Activated naive CD4-positive, alpha-beta T cell (primary cell): ENCODE measurements at places on chromosomes 3 and 15.

GRCh38 chr15:84035399-84035766 lies 200.2 kb upstream of the GOLGA6L4 start:
- DNase-seq, result no peak

- peak; percentile 45 for DNase-seq
Observed at GRCh38 chr15:89760303-89761008, 9.4 kb upstream of the MESP1 start.

DNA sequence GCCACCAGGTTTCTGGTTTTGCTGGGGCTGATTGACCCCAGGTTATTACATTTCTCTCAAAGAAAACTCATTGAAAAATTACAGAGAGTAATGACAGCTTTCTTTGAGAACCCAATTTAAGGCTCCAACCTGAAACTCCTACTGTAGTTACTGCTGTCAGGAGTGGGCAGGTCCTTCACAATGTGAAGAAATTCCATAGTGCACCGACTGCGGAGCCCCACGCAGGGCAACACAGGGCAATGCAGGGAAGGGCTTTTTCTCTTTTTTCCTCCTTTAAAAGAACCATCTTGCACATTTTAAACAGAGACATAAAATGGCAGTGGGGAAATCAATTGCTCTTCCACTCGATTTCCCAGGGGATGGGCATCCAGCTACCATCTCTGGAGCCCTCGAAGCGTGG lies 74.3 kb downstream of the NUP210 start:
- no peak for DNase-seq

DNA sequence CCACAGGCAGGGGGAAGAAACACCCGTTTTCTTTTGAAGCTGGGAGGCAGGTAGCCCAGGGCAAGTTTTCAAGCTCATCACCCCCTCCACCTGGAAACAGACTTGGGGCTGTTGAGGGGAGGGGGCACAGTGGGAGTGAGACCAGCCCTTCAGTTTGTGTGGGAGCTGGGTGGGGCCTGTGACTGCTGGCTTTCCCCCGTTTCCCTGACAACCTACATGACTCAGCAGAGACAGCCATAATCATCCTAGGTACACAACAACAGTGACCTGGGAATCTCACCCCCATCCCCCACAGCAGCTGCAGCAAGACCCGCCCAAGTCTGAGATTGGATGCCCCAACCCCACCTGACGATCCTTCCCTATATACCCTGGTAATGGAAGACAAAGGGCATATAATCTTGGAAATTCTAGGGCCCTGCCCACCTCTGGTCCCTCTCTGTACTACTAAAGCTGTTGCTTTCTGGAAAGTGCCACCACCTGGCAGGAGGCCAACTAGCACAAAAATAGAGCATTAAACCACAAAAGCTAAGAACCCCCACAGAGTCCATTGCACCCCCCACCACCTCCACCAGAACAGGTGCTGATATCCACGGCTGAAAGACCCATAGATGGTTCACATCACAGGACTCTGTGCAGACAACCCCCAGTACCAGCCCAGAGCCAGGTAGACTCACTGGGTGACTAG lies 422.2 kb upstream of the SGO1 start:
- no peak for DNase-seq

DNA sequence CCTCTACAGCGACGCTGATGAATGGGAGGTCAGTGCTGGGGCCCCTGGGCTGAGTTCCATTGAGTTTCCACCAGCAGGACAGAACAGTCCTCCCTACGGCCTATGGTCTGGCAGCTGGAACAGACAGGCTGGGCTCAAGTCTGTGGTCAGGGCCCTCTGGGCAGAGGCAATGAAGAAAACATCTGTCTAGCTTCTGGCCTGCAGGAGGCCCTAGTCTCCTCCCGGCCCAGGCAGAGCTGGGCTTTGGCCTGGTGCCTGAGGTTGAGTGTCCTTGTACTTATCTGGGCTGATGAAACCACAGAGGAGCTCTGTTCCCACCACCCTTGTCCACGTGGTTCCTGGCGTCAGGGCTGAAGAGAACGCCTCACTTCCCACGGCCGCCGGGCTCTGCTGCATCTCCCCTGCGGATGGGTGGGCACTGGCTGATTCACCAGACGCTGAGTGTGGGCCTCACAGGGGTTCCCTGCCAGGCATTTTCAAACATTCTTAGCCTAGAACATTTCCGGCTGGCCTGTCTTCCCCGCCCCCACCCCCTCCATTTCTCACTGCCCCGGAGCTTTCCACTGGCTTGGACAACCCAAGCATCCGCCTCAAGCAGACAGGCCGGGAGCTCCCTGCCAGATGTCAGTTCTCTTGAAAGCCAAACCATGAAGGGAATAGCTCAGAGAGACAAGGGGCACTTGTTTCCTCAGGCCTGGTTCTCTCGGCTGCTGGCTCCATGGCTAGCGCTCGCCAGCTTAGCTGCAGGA lies 20.3 kb downstream of the PPCDC start:
- DNase-seq, result no peak

- DNase-seq, result no peak
Observed at GRCh38 chr15:56890038-56890437, 28.4 kb upstream of the TCF12 start.

DNA sequence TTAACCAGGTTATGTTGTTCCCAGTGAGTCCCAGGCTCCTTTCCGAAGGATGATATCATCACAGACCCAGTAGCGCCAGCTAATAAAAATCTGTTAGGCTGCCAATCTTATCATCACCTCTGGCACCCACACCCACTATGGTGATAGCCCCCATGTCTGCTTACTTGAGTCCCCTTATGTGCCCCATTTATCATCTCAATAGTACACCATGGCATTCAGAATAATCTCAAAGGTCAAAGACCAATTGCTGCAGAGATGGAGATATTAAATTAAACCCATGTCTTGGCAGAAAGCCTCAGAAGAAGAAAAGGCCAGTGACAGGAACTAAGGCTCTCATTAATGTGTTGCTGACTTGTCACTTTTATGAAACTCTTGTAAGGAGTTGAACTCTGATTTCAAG lies 32.8 kb downstream of the CPNE4 start:
- no peak for DNase-seq

DNA sequence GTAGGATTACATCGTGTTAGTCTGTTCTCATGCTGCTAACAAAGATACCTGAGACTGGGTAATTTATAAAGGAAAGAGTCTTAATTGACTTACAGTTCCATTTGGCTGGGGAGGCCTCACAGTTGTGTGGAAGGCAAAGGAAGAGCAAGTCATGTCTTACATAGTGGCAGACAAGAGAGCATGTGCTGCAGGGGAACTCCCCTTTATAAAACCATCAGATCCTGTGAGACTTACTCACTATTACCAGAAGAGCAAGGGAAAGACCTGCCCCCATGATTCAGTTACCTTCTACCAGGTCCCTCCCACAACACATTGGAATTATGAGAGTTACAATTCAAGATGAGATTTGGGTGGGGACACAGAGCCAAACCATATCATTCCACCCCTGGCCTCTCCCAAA lies 3.4 kb downstream of the SLC25A26 start:
- no peak for DNase-seq

DNA sequence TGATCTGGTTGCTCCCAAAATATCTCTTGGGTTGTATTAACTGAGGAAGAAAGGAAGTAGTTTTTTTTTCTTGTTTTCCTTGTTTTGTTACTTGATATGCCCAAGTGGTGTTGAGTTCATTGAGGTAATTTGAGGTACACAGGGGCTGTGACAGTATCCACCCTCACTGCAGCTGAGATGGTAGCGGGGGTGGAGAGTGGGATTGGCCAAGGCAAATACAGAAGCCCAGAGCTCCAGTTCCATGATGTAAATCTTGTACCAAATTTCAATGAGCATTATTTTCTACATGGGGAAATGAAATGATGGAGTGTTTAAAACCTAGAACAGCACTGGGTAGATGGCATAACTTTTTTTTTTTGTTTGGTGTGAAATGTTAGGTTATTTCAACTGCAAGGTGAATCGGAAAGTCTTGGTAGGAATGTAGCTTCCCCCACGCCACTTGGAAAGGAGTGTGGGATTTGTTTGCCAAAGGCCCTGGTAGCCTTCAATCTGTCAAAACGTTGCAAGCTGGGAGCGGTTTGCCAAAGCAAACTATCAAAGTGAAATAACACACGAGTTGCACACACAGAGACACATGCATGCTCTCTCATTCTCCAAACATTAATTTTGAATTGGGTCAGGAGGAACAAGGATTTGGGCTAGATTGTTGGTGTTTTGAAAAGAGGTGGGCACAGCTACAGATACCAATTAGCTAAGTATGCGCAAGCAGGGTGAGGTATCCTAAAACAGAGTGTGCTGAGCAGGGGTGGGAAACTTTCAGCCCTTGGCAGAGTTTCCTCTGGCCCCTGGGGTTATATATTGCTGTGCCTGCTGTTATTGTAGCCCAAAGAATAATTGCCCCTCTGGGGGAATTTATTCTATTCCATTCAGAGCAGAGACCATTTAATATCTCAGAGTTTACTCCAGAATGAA lies 34.6 kb downstream of the THSD4 start:
- DNase-seq, result no peak

GRCh38 chr3:195059006-195059350 lies 212.0 kb downstream of the XXYLT1 start:
- DNase-seq, result no peak

DNA sequence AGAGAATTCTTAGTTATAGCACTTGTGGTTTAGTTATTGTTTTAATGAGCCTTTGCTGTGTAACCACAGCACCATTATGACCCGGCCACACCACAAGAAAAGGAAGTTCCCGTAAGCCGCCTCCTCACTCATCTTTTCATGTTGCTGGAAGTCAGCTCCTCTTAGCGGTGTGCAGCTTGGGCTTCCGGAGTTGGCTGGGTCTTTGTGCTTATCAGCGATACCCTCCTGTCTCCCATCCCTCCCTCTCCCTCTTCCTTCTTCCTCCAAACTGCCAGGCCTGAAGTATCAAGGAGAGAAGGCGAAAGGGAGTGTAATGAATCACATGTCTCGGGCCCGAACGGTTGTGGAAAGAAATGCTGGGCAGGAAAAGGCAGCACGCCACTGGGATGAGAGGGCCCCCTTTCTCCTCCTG lies 353.5 kb downstream of the MCTP2 start:
- peak; percentile 7 for DNase-seq

DNA sequence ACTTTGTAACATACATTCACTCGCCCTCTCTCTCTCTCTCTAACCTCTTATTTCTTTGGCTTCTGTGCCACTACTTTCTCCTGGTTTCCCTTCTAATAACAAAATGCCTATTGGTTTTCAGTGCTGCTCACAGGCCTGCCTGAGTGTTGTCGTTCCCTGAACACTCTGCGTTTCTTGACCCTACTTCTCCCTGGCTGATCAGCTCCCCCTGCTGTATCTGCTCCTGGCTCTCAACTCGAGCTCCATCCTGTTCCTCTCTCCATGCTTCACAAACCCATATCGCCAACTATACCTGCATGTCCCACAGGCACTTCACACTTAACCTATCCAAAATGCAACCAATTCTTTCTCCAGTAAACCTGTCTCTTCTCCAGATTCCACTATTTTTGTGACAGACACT lies 111.4 kb downstream of the OPA1 start:
- no peak for DNase-seq

DNA sequence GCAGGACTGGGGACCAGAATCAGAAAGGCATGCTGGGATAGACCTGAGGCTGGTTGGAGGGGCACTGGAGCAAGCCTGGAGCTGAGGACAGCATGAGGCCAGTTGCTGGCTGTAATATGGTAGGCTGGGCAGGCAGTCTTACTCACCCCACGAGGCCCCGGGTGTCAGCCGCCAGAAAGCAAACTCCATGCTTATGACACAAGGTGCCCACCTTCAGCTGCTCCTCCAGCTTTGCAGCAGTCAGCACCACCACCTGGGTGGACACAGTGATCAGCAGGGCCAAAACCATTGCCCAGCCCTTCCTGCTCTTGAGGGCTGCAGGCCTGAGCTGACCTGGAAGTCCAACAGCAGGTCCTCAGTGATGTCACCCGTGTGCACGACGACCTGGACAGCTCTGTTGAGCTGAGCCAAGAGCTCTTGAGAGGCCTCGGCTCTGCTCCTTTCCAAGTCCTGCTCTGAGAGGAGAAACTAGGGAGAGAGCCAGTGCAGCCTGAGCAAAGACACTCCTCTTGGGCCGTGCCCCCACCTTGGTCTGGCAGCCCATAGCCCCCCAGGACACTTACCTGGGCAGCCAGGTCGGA lies 747 bp downstream of the UBA7 start:
- no peak for DNase-seq

DNA sequence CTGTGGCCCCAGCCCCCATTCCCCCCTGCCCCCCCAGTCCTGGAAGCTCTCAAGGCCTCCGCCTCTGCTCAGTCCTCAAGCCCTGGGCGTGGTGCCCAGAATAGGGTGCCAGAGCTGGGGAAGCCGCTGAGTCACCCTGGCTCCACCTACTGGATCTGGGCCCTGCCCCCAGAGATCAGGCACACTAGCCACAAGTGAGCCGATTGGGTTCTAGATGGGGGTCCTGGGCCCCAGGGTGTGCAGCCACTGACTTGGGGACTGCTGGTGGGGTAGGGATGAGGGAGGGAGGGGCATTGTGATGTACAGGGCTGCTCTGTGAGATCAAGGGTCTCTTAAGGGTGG lies 5.7 kb downstream of the EIF4G1 start:
- no peak for DNase-seq

GRCh38 chr15:68578175-68578979 lies 416 bp upstream of the CORO2B start:
- DNase-seq, result no peak

DNA sequence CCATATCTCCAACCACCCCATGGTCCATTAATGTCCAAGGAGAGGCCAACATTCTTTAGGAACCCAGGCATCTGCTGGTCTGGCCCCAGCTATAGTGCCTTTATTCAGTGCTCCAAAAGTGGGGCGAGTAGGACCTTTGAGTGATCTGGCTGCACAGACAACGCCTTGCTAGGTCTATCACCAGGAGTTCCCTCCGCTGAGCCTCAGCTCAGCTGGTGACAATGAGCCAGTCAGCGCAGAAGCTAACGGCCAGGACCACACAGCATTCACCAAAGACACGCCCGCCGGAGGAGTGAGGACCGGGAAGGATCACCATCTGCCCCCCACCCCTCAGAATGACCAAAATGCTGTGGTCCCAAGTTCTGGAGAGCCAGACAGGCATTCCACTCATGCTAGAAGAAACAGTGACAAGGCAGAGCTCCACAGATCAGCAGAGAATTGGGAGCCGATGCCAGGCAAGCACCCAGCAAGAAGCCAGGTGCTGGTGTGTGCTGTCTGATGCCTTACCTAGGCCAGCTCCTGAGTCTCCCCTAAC lies 19.0 kb downstream of the TBC1D2B start:
- DNase-seq, result no peak

DNA sequence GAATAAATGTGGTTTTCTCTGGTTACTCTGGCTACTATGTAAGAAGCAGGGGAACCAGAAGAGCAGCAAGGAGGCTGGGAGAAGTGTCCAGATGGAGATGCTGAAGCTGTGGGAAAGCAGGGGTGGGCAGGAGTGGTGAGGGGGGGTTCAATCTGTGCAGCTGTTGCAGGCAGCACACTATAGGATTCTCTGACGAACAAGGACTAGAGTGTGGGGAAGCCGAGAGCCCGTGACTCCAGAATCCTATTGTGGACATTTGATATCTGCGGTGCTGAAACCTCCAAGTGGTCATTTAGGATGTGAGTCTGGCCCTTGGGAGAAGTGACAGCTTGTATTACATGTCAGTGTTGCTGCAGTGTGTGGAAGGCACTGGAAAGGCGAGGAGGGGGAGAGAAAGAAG lies 60.5 kb downstream of the GABRB3 start:
- DNase-seq, result no peak

- no peak for DNase-seq
Observed at GRCh38 chr3:35639254-35640186, at the start of gene ARPP21. TSS of gene ARPP21 (plus strand) at chr3:35639525. CDS start at chr3:35681752, 42,227 bp downstream.

- DNase-seq, result no peak
Observed at GRCh38 chr3:122931636-122932035, 95.9 kb downstream of the SEMA5B start.

- DNase-seq, result no peak
Observed at GRCh38 chr15:42073418-42073817, 20.9 kb downstream of the PLA2G4D start.

GRCh38 chr15:38084289-38084688 lies 149.8 kb downstream of the TMCO5A start:
- DNase-seq, result no peak

- DNase-seq, result no peak
Observed at GRCh38 chr15:80343554-80343992, 60.6 kb upstream of the ARNT2 start.
